ENCODE measurements at places on chromosomes 2 and 18. TPM values are rescaled to one million over a fixed set of nuclear protein-coding genes. Genes with fewer than 3 reads are reported as not detected.

The NOSTRIN gene
- polyA plus RNA-seq, result 37.0 TPM

The RAD51AP2 gene
- polyA plus RNA-seq, result 0.17 TPM

The FAP gene
- 12.9 TPM for polyA plus RNA-seq

The ATP9B gene
- polyA plus RNA-seq, result 38.5 TPM

The LIMS3 gene
- polyA plus RNA-seq, result 3.9 TPM

The RSAD2 gene
- 2.5 TPM for polyA plus RNA-seq
